ENCODE measurements at places on chromosomes 6 and 20.

DNA sequence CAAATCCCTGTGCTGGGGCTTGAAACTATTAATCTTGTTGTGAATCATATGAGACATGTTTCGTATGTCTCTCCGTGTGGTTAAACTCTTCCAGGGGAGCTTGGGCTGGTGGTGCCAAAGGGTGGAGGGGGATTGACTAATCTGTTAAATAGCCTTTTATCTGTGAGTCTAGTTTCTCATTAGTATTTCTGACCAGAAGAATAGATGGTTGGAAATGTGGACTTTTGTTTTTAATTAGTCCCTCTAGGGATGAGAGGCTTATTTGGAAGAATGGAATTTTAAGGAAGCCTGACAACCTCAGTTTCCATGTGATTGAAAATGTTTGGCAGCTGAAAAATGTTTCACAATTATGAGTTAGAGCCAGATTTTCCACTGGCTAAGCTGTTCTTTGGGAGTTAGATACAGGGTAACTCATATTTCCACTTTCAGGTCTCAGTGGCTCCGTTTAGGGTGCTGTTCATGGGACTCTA lies 117.3 kb downstream of the BCKDHB start:
- no peak for DNase-seq

DNA sequence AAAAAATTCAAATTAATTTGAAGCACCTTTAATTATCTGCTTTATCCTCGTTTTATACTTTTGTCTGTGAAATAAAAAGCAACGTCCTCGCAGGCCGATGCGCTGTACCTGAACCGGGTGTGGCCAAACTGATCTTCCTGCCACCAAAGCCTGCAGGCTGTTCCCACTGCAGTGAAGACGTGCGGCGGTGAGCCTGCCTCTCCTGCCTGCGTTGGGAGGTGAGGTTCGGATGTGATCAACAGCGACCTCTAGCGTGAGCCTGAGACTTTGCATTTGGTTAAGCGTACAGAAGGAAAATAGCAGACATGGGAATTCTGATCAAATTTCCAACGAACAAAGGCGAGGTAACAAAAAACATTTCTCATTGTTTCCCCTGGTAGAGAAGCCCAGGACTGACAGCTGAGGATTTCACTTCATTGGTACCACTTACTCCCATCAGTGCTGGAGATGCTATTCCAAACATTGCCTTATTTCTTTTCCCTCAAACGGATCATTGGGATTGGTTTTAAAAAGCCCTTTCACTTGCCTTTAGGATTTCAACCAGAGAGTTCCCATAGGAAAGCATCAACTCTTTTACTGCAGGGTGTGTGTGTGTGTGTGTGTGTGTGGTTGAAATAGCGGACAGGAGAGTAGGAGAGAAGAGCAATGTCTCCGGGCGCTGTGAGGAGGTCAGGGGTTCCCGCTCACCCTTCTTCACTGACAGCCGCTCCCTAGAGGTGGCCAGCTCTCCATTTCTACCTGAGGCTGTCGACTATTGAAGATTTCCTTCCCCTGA lies 56.6 kb upstream of the CCN6 start:
- peak; percentile 85 for DNase-seq

DNA sequence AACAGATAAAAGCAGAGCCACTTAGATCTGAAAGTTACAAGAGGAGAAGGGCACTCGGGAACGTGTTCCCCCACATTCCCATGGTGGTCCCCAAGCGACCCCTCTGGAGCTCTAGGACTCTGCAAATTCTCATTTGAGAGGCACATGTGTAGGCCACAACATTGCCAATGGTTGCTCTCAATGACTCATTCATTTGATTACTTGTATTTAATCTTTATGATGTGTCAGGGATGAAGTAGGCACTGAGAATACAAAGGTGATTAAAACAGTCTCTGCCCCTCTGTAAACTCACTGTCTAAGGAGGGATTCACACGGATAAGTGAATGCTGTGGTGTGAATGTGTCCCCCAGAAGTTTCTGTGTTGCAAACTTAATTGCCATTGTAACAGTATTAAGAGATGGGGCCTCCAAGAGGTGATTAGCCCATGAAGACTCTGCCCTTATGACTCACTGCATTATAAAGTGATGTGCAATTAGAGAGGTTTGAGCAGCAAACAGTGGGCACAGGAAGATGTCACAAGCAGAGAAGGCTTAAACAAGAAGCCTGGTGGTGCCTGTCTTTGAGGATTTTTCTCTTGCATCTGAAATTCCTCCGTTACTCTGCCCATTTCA lies 34.0 kb upstream of the TRAM2 start:
- DNase-seq = no peak

DNA sequence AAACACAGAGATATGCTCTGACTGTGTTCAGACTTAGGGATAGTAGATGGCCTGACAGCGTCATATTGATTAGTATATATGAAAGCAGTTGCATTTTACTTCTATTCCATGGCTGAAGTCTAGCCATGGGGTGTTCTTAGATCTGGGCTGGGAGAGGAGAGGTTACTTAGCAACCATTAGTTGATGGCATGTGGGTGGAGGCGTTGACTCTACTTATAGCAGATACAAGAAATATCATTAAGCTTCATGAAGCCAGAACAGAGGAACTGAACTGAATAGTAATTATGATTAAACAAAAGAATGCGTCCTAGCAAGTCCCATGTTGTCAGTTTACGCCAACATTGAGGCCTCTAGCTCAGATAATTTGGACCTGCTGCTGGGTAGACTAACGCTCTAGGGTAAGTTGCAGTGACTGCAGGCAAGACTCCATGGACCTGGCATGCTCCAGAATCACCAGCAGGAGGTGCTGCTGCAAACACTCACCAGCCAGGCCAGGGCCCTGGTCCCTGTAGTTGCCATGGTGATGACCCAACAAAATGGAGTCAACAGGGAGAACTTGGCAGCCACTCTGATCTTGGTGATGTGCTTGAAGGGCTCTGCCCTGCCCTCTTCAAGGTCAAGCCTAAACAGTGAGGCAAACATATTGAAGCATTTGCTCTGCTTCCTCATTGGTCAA lies 477.3 kb downstream of the PREX1 start:
- DNase-seq = peak; percentile 23

DNA sequence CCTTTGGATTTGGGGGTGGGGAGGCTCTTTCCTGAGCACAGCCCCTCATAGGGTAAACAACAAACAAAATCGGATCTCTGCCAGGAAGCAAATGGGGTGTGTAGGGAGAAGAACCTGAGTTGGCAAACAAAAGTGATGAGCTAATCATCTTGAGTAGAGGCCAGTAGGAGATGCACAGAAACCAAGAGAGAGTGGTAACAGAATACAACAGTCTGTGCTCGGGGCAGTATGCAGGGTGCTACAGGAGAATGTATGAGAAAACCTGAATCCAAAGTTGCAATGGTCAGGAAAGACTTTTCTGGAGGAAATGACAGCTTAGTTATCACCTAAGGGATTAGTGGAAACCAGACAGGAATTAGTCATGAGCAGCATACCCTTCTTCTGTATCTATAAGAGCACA lies 177.8 kb downstream of the CDKAL1 start:
- DNase-seq = no peak

GRCh38 chr6:141539617-141540016 lies 593.1 kb upstream of the GJE1 start:
- DNase-seq = no peak

DNA sequence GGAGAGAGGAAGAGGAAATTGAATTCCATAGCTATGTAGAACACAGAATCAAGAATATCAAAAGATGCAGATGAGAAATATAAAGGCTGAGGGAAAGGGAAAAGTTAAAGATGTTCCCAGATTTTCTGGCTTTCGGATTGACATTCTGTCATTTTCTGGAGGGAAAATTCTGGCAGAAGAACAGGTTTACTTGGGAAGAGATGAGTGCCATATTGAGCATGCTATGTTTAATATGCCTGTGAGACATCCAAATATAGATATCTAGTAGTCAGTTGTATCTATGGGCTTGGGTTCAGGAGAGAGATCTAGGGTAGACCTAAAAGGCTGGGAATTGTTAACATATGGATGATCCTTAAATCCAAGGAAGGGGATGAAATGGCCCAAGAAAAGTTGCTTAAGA lies 181.9 kb upstream of the ARG1 start:
- no peak for DNase-seq

DNA sequence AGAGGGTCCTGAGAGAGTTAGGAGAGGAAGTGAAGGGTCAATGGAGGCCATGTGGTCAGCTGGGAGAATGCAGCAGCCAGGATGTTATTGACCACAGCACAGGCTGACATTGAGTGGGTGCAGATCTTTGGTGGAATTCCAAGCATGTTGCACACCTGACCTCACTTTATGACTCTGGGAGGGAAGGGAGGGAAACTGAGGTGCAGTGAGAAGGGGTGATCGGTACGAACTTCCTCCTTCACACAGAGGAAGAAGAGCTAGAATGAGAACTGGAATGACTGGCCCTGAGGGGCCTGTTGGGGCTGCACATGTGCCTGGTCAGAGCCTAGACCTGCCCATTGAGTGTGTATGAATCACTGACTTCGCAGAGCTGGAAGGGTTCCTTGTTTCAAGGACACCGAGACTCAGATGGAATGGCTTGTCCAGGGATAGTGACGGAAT lies 9.8 kb downstream of the FAM83D start:
- DNase-seq = no peak

DNA sequence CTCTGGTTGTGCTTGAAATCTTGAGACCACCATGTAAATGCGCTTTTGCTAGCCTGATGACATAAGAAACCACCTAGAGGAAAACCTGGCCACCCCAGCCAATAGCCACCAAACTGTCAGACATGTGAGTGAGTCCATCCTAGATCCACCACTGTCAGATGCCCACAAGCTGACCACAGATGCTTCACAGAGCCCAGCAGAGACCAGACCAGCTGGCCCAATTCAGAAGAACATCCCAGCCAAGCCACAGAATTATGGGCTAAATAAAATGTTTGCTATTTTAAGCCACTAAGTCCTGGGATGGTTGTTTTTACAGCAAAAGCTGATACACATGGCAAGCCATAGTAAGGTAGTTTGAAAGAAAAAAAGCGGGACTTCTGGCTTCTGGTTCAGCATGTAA lies 425.3 kb downstream of the KIF16B start:
- DNase-seq = no peak

DNA sequence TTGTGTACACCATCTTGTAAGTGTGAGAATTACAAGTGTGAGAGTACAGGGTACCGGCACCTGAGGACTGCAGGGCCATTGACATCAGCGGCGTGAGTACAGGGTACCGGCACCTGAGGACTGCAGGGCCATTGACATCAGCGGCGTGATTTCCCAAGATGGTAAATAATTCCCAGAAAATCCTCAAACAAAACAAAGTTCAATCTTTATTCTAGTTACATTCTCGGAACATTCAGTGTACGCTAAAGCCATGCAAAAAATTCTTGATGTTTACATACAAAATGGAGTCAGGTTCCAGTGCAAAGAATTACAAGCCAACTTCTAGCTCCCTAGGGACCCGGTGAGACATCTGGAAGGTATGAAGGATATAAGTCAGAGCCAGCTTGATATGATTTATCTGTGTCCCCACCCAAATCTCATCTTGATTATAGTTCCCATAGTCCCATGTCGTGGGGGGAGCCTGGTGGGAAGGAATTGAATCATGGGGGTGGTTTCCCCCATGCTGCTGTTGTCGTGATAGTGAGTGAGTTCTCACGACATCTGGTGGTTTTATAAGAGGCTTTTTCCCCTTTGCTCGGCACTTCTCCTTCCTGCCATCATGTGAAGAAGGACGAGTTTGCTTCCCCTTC lies 172.7 kb downstream of the TTLL2 start:
- DNase-seq = no peak

- no peak for DNase-seq
These were observed 318.3 kb downstream of the HACE1 start for GRCh38 chr6:104541411-104541810.

DNA sequence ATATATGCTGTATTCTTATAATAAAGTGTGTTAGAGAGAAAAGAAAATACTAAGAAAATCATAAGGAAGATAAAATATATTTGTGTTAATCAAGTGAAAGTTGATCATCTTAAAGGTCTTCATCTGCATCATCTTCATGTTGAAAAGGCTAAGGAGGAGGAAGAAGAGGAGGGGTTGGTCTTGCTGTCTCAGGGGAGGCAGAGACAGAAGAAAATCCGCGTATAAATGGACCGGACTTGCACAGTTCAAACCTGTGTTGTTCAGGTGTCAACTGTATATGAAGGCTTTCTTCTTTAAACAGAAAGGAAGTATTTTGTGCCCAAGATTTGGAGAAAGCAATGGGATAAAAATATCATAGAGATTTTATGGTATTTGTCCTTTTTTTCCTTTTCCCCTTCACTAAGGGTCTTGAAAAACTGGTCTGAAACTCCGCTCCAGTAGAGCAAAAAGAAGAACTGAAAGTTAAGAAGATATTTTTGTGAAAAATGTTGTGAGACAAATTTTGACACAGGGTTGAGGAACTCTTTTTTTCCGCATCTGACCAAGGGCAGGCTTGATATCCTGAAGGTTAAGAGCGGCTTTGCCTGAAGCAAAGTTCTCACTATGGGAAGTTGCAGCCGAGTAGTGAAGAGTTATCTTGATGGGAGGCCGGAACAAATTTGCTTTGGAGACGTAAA lies 350.7 kb downstream of the LAMA2 start:
- no peak for DNase-seq

DNA sequence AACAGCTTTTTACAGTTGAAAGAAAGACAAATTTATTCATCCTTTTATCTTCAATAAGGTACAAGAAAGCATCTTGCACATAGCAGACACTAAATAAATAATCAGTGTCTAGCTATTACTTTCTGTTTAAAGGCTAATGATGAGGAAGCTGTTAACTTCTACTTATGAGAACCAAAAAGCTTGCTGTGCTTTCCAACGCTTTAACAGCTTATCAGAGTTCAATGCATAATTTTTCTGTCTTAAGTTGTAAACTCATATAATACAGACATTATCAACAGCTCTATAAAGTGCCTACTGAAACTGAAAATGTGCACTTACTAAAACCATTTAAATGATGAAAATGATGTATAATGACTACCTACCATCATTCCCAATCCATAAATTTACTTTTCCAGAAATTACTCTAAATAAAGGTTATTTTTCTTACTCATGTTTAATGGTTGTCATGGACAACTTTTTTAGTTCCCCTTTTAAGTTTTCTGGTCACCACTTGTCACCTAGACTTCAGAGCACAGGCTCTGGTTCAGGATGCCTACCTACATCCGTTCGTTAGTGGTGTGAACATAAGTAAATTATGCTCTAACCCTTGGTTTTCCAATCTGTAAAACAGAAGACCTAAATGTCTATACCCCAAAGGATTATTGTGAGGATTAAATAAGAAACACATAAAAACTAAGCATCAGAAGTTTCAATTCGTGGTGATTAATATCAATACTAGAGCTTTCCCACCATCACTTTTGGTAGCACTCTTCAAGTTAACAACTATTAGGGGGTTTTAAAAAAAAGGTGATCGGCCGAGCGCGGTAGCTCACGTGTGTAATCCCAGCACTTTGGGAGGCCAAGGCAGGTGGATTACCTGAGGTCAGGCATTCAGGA lies 8.0 kb downstream of the PNISR start:
- no peak for DNase-seq

GRCh38 chr20:20736303-20736702 lies 23.9 kb upstream of the RALGAPA2 start:
- no peak for DNase-seq
